ENCODE measurements at places on chromosomes 7 and 10. TPM values are rescaled to one million over a fixed set of nuclear protein-coding genes. Genes with fewer than 3 reads are reported as not detected.

GRCh38 chr7:73908123-73908611 is 47.2 kb downstream of the TMEM270 start:
- DNase-seq = no peak
- no peak overlapping the region for H3K4me3 ChIP-seq
- no peaks in the 10 kb centered on the region for H3K36me3 ChIP-seq
- H3K27me3 ChIP-seq = no peaks in the 10 kb centered on the region
- H3K4me1 ChIP-seq = peaks cover 3% of the 10 kb centered on the region

UTF1 gene
- total RNA-seq = not detected

MICALL2 gene
- total RNA-seq = 5.6 TPM

DNA sequence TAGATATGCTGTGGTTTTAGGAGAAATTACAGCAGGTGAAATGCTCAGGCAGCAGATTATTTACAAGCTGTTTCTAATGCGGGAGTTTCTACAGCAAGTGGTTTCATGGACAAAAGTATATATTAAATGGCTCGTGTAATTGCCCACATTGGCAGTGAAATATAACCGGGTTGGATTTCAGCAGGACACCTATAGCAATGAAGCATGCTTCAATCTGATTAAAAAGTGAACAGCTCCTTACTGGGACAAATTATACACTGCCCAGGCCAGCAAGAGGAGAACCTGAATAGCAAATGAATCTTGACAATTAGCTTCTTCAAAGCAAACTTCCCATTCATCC is 35.2 kb upstream of the LYZL1 start:
- peaks cover 60% of the 10 kb centered on the region for H3K4me1 ChIP-seq
- no peak for DNase-seq
- H3K4me3 ChIP-seq = no peak overlapping the region
- peaks cover 6% of the 10 kb centered on the region for H3K27me3 ChIP-seq
- no peak overlapping the region for H3K27ac ChIP-seq
- H3K36me3 ChIP-seq = peaks cover 4% of the 10 kb centered on the region

DNA sequence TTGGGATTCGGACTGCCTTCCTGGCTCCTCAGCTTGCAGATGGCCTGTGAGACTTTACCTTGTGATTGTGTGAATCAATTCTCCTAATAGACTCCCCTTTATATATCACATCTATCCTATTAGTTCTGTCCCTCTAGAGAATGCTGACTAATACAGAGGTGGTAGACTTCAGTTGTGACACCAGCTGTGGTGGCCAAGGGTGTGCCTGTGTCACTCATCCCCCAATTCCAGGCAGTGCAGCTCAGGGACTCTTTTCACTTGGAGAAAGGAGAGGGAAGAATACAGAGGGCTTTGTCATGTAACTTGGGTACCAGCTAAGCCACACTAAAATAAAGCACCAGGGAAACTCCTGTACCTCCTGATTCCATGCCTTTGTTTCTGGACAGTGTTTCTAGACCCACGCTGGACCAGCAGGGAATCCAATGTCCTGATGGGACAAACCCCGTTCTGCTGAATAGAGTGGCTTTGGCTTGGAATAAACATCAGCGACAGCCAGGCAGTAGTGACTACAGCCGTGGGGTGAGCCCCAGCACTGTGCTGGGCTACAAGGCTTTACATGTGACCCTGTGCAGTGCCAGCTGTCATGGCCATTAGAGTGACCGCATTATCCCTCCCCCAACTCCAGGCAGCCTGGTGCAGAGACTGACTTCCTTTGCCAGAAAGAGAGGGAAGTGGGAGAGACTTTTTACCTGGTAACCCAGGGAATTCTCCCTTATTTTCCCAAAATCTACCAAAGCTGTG is 233.6 kb downstream of the ANK3 start:
- H3K27ac ChIP-seq = no peak overlapping the region
- no peaks in the 10 kb centered on the region for H3K4me1 ChIP-seq
- peaks cover 11% of the 10 kb centered on the region for H3K36me3 ChIP-seq
- no peak for DNase-seq
- H3K4me3 ChIP-seq = no peak overlapping the region

DNA sequence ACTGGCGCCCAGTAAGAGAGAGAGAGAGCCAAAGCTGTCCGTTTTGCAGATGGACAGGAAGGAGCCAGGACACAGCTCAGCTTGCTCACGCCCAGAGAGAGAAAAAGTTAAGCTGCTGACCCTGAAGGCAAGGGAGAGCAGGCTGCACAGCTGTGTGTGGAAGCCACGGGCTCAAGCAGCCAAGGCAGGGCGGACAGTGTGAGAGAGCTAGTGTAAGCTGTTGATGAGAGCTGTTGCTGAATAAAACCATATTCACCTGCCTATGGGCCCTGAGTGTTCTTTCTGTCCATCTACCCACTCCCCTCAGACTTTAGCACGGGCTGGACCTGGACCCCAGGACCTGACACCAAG is 5.4 kb downstream of the INMT start:
- no peak for DNase-seq
- peaks cover 3% of the 10 kb centered on the region for H3K27me3 ChIP-seq
- H3K4me1 ChIP-seq = no peaks in the 10 kb centered on the region
- no peaks in the 10 kb centered on the region for H3K36me3 ChIP-seq
- no peak overlapping the region for H3K27ac ChIP-seq

DNA sequence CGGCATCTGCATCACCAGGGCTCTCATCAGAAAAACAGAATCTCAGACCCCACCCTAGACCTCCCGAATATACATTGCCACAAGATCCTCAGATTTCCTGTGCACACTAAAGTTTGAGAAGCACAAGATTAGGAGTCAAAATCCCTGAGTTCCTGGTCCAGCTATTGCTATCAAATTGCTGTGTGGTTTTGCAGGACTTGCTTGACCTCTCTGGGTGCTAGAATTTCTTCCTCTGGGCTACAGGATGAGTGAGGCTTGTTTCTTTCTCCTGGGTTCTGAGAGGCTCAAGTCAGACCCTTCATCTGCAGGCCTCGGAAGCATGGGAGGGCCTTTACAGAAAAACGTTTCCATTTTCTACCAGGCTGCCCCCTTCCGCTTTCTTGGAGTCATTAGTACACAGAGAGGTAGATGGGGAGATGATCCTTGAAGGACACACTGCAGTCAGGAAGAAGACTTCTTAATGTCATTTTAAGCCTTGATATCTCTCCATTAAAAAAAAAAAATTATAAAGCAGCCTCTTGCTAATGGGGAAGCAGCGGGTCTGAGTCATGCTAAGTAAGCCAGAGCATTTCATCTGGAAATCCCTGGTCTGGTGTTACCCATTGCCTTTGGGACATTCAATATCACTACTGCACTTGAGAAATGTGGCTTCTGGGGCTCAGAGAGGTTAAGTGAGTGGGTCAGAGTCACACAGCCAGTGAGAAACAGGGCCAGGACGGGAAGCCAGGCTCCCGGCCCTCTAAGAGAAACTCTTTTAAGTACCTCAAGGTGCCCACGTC is 173.5 kb downstream of the KCNMA1 start:
- no peak overlapping the region for H3K4me3 ChIP-seq
- no peaks in the 10 kb centered on the region for H3K4me1 ChIP-seq
- DNase-seq = no peak
- H3K36me3 ChIP-seq = no peaks in the 10 kb centered on the region
- no peak overlapping the region for H3K27ac ChIP-seq

GRCh38 chr10:72329290-72330068 is 25.2 kb downstream of the DNAJB12 start:
- no peak for DNase-seq
- H3K27ac ChIP-seq = no peak overlapping the region
- H3K36me3 ChIP-seq = no peaks in the 10 kb centered on the region
- H3K4me3 ChIP-seq = no peak overlapping the region
- H3K4me1 ChIP-seq = peaks cover 60% of the 10 kb centered on the region
- no peaks in the 10 kb centered on the region for H3K27me3 ChIP-seq

NSUN6 gene
- 10.6 TPM for total RNA-seq

GRCh38 chr10:112728997-112729396 is 221.1 kb upstream of the TCF7L2 start:
- no peak for DNase-seq
- no peaks in the 10 kb centered on the region for H3K27me3 ChIP-seq
- H3K36me3 ChIP-seq = peaks cover 4% of the 10 kb centered on the region
- no peak overlapping the region for H3K27ac ChIP-seq
- H3K4me1 ChIP-seq = peaks cover 48% of the 10 kb centered on the region

GRCh38 chr10:49552277-49552676 is 13.4 kb upstream of the ERCC6 start:
- H3K4me1 ChIP-seq = peaks cover 5% of the 10 kb centered on the region
- H3K4me3 ChIP-seq = no peak overlapping the region
- DNase-seq = no peak
- H3K36me3 ChIP-seq = no peaks in the 10 kb centered on the region
- H3K27ac ChIP-seq = peak overlapping the region; percentile 52
- peaks cover 9% of the 10 kb centered on the region for H3K27me3 ChIP-seq

GRCh38 chr7:39651265-39651664 is 27.9 kb downstream of the RALA start:
- H3K4me1 ChIP-seq = no peaks in the 10 kb centered on the region
- no peak for DNase-seq
- H3K4me3 ChIP-seq = no peak overlapping the region
- H3K27ac ChIP-seq = no peak overlapping the region
- H3K27me3 ChIP-seq = no peaks in the 10 kb centered on the region

DNA sequence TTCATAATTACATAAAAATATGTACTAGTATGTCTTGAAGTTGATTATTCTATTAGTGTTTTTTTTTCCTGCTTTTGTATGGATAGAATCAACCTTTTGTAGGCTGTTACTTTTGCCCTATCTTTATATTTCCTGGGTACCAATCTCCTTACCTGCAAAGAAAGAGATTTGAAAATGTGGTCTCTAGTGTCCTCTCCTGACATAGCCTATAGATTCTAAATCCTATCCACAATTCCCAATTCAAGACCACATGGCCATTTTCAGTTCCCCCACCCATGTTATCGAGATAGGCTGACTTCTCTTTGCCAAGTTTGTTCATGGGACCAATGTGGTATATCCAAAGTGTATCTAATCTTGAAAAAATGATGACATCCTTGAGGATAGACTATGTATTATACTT is 269.4 kb upstream of the SEMA3D start:
- no peaks in the 10 kb centered on the region for H3K36me3 ChIP-seq
- no peaks in the 10 kb centered on the region for H3K4me1 ChIP-seq
- no peaks in the 10 kb centered on the region for H3K27me3 ChIP-seq
- no peak overlapping the region for H3K27ac ChIP-seq
- H3K4me3 ChIP-seq = no peak overlapping the region

CCDC146 gene
- 15.3 TPM for total RNA-seq

- H3K4me3 ChIP-seq = no peak overlapping the region
- H3K27me3 ChIP-seq = peaks cover 3% of the 10 kb centered on the region
- H3K27ac ChIP-seq = no peak overlapping the region
- H3K4me1 ChIP-seq = no peaks in the 10 kb centered on the region
- H3K36me3 ChIP-seq = no peaks in the 10 kb centered on the region
Measured at GRCh38 chr10:131842351-131843088, 58.3 kb upstream of the PPP2R2D start.

GRCh38 chr7:432256-432655 is 87.4 kb downstream of the PDGFA start:
- H3K4me1 ChIP-seq = peaks cover 20% of the 10 kb centered on the region
- H3K27me3 ChIP-seq = peaks cover 12% of the 10 kb centered on the region
- no peak for DNase-seq
- H3K4me3 ChIP-seq = no peak overlapping the region
- no peaks in the 10 kb centered on the region for H3K36me3 ChIP-seq

DNA sequence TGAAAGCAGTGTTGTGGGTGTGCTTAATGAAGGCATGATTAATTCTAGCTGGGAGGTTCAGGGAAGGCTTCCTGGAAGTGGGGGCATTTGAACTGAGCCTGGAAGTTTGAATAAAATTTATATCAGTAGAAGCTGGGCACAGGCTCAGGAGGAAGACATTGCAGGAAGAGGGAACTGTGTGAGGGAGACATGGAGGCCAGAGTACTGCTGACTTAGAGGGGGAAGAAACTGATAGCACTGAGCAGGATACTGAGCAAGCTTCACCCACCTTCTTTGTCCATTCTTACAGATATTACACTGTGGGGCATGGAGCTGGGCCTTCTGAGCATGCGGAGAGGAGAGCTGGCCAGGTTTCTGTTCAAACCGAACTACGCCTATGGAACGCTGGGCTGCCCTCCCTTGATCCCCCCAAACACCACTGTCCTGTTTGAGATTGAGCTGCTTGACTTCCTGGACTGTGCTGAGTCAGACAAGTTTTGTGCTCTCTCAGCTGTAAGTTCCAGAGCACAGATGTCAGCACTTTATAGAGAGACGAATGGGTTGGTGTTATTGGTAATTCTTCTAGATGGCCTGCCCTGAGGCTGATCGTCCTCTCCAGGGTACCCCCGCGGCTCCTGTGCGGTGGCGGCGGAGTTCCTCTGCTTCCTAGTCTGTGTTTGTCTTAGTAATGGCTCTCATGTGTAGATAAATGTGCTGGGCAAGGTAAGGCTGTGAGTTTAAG is 2.1 kb downstream of the FKBP6 start:
- no peaks in the 10 kb centered on the region for H3K27me3 ChIP-seq
- H3K4me1 ChIP-seq = peaks cover 34% of the 10 kb centered on the region
- peak overlapping the region; percentile 46 for H3K4me3 ChIP-seq
- no peak for DNase-seq
- no peaks in the 10 kb centered on the region for H3K36me3 ChIP-seq
- peak overlapping the region; percentile 74 for H3K27ac ChIP-seq

SFRP5 gene
- total RNA-seq = 9.6 TPM

TMEM270 gene
- not detected for total RNA-seq

ASIC3 gene
- 2.2 TPM for total RNA-seq

DNA sequence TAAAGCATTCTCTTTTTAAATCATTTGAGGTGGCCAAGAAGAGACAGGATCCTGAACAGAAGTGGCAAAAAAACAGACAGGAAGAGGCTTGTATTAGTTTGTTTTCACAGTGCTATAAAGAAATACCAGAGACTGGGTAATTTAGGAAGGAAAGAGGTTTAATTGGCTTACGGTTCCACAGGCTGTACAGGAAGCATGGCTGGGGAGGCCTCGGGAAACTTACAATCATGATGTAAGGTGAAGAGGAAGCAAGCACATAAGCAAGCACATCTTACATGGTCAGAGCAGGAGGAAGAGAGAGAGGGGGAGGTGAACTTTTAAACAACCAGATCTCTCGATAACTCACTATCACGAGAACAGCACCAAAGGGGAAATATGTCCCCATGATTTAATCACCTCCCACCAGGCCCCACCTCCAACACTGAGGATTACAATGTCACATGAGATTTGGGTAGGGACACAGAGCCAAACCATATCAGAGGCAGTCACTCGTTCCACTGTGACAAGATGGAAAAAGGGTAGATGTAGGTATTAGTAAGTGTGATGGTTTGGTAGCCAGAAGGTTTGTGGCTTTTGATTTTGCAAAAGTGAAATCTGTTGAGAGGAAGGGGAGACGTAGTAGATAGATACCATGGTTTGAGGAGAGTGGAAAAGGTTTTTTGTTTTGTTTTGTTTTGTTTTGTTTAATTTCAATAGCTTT is 5.1 kb downstream of the MSRB2 start:
- H3K4me3 ChIP-seq = peak overlapping the region; percentile 59
- DNase-seq = no peak
- H3K27ac ChIP-seq = peak overlapping the region; percentile 49
- peaks cover 45% of the 10 kb centered on the region for H3K36me3 ChIP-seq
- peaks cover 30% of the 10 kb centered on the region for H3K4me1 ChIP-seq
